ENCODE measurements at places on chromosomes 5 and 9. TPM values are rescaled to one million over a fixed set of nuclear protein-coding genes. Genes with fewer than 3 reads are reported as not detected.

Gene GMCL2
- not detected for total RNA-seq

Gene ARL14EPL
- total RNA-seq: not detected

Gene ADAMTS13
- 3.5 TPM for total RNA-seq

Gene BTNL8
- not detected for total RNA-seq

Gene ZNF474
- not detected for total RNA-seq

Gene PCDHGA1
- not detected for total RNA-seq

Gene PDGFRB
- 341 TPM for total RNA-seq

DNA sequence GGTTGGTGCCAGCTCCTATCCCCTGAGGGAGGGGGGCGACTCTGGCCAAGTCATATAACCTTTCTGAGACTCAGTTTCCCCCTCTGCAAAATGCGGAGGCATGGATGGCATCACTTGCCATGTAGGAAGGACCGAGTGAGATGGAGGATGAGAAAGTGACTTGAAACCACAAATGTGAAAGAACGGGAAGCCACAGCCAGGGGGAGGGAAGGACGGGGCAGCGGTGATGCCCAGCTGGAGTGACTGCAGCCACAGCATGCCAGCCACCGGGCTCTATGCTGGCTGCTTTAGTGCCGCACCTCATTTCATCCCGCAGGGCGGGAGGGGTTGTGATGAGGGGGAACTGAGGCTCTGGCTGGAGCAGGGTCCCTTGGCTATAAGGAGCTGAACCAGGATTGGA lies 74.5 kb downstream of the HMCN2 start:
- DNase-seq: no peak
- no peaks in the 10 kb centered on the region for H3K36me3 ChIP-seq
- H3K27ac ChIP-seq: no peak overlapping the region

- no peak for DNase-seq
- no peaks in the 10 kb centered on the region for H3K36me3 ChIP-seq
- peaks cover 30% of the 10 kb centered on the region for H3K4me1 ChIP-seq
- H3K27ac ChIP-seq: no peak overlapping the region
- no peaks in the 10 kb centered on the region for H3K27me3 ChIP-seq
- no peak overlapping the region for H3K4me3 ChIP-seq
These were observed 59.2 kb downstream of the TNC start for GRCh38 chr9:115058684-115059315.

DNA sequence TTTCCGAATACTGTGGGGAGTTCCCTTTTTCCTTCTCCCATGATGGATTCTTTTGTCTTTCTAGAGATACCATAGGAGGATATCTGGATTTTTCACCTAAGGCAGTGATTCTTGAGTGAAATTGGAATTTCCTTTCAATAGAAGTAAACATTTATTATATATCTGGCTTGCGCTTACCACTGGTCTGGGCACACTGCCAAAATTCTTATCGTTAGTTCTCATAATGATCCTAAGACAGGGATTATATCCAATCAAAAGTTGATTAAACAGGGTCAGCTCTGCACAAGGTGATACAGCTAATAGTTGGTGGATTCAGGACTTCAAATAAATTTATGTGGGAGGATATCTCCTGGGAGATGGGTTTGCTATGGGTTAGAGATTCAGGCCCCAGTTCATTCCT lies 9.6 kb downstream of the TLE4 start:
- DNase-seq: no peak
- peaks cover under 1% of the 10 kb centered on the region for H3K36me3 ChIP-seq
- no peaks in the 10 kb centered on the region for H3K4me1 ChIP-seq
- H3K4me3 ChIP-seq: no peak overlapping the region
- H3K27me3 ChIP-seq: no peaks in the 10 kb centered on the region

GRCh38 chr5:110514030-110514429 lies 212.4 kb downstream of the TMEM232 start:
- no peak overlapping the region for H3K4me3 ChIP-seq
- H3K27ac ChIP-seq: no peak overlapping the region
- no peaks in the 10 kb centered on the region for H3K36me3 ChIP-seq
- no peaks in the 10 kb centered on the region for H3K4me1 ChIP-seq
- H3K27me3 ChIP-seq: no peaks in the 10 kb centered on the region

- H3K4me1 ChIP-seq: no peaks in the 10 kb centered on the region
- no peak overlapping the region for H3K27ac ChIP-seq
- DNase-seq: no peak
- peaks cover 73% of the 10 kb centered on the region for H3K36me3 ChIP-seq
- no peak overlapping the region for H3K4me3 ChIP-seq
These were observed 15.7 kb downstream of the NUP155 start for GRCh38 chr5:37355161-37355560.

- no peaks in the 10 kb centered on the region for H3K4me1 ChIP-seq
- H3K36me3 ChIP-seq: no peaks in the 10 kb centered on the region
- no peak overlapping the region for H3K4me3 ChIP-seq
- peak overlapping the region; percentile 24 for H3K27ac ChIP-seq
- no peaks in the 10 kb centered on the region for H3K27me3 ChIP-seq
These were observed 423.6 kb downstream of the IRX1 start for GRCh38 chr5:4019009-4019769.

GRCh38 chr9:92254381-92255337 lies 38.8 kb downstream of the IARS1 start:
- no peaks in the 10 kb centered on the region for H3K4me1 ChIP-seq
- H3K27me3 ChIP-seq: no peaks in the 10 kb centered on the region
- H3K36me3 ChIP-seq: peaks cover 86% of the 10 kb centered on the region
- no peak overlapping the region for H3K4me3 ChIP-seq

GRCh38 chr9:131754846-131755245 lies 15.0 kb upstream of the RAPGEF1 start:
- no peaks in the 10 kb centered on the region for H3K36me3 ChIP-seq
- no peak overlapping the region for H3K27ac ChIP-seq
- DNase-seq: no peak

GRCh38 chr5:83475935-83476814 lies 4.6 kb downstream of the VCAN start:
- H3K27ac ChIP-seq: peak overlapping the region; percentile 93
- no peaks in the 10 kb centered on the region for H3K4me1 ChIP-seq
- no peak for DNase-seq
- no peaks in the 10 kb centered on the region for H3K27me3 ChIP-seq
- H3K36me3 ChIP-seq: no peaks in the 10 kb centered on the region

GRCh38 chr5:126419102-126419501 lies 4.1 kb upstream of the GRAMD2B start:
- no peak for DNase-seq
- no peaks in the 10 kb centered on the region for H3K36me3 ChIP-seq
- H3K27me3 ChIP-seq: no peaks in the 10 kb centered on the region
- no peak overlapping the region for H3K4me3 ChIP-seq
- no peak overlapping the region for H3K27ac ChIP-seq

GRCh38 chr5:111734013-111734412 lies 23.0 kb downstream of the NREP start:
- H3K4me1 ChIP-seq: peaks cover 21% of the 10 kb centered on the region
- H3K27ac ChIP-seq: peak overlapping the region; percentile 63
- H3K27me3 ChIP-seq: no peaks in the 10 kb centered on the region

GRCh38 chr9:134509281-134509680 lies 132.3 kb upstream of the COL5A1 start:
- no peak overlapping the region for H3K4me3 ChIP-seq
- no peak for DNase-seq
- no peaks in the 10 kb centered on the region for H3K27me3 ChIP-seq
- no peaks in the 10 kb centered on the region for H3K36me3 ChIP-seq

DNA sequence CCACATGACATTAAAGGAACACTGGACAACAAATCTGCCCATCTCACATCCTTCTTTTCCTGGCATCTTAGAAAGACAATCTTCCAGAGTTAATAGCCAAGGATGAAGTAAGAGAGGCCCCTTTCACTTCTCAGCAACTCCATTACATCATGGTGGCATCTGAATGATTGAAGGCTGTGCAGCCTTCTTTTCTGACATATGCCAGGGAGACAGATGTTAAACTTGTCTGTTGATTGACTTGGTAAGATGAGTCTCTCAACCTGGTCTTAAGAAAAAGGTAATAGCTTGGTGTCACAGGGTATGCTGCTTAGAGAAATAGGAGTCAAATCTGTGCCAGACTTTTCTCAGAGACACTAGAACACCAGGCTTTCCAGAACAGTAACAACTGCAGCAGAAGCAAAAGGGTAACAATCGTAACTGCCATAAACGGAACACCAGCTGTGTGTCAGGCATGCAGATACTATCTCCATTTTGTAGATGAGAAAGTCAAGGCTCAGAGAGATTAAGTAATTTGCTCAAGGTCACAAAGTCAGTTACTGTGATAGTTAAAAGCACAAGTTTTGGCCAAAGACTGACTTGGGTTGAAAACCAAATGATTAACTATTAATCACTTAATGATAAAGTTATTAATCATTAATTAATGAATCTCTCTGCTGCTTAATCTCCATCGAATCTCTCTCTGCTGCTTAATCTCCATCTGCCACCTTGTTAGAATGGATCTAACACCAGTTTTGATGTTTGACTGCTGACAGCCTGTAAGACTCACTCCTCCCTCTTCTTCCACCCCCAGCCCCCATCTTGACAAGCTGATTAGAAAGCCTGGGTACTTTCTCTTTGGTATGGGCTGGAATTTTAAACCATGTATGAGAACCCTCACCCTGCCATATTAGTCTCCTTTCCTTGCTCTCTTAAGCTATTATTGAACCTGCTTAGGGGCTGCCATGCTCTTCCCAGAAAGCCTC lies 353.5 kb downstream of the ENC1 start:
- H3K4me1 ChIP-seq: no peaks in the 10 kb centered on the region
- H3K27ac ChIP-seq: no peak overlapping the region
- no peak for DNase-seq
- H3K4me3 ChIP-seq: no peak overlapping the region
- H3K27me3 ChIP-seq: no peaks in the 10 kb centered on the region
- no peaks in the 10 kb centered on the region for H3K36me3 ChIP-seq

DNA sequence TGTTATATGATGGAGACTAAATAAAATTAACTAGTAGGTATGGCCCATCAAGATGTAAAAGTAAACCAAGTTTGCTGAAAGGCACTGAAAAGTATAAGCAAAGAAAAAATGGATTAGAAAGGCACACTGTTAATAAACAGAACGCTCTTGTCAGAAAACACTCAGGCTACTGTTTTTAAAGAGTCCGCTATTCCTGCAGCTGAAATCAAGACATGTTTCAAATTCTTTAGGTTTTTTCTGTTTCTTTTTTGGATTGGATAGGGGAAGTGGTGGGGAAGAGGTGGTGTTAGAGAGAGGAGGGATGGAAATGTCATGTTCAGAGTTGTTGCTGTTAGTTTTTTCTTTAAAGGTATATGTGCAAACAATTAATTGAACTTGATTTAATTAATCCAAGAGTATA lies 17.5 kb downstream of the OSTF1 start:
- H3K4me1 ChIP-seq: no peaks in the 10 kb centered on the region
- no peaks in the 10 kb centered on the region for H3K36me3 ChIP-seq
- no peak overlapping the region for H3K4me3 ChIP-seq

DNA sequence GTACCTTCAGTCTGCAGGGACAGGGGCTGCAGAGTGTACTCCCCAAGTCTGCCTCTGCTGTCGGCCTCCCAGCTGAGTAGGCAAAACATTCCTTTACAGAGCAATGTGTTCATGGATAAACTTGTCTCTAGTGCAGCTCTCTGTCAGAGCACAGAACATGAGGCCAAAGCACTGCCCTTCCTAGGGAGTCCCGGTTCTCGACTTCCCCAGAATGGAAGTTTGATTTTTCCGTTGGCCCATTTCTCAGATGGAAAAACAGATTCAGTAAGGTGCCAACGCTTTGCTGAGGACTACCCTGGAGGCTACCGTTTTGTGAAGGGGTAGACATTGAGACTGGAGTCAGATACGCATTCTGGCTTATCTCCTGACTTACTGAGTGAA lies 422 bp upstream of the TRIM32 start:
- no peaks in the 10 kb centered on the region for H3K36me3 ChIP-seq
- peaks cover 19% of the 10 kb centered on the region for H3K4me1 ChIP-seq
- no peaks in the 10 kb centered on the region for H3K27me3 ChIP-seq

GRCh38 chr5:1882337-1883119 lies at the start of gene IRX4:
Gene IRX4 (minus strand): TSS chr5:1882925. CDS start chr5:1882647, 278 bp downstream.
- no peak for DNase-seq
- no peak within 1 kb of the TSS for H3K27ac ChIP-seq
- peaks cover 51% of the 10 kb centered on the region for H3K27me3 ChIP-seq
- H3K4me1 ChIP-seq: no peaks in the 10 kb centered on the region
- H3K36me3 ChIP-seq: no peaks in the 10 kb centered on the region
- peak within 1 kb of the TSS; percentile 50 for H3K4me3 ChIP-seq

DNA sequence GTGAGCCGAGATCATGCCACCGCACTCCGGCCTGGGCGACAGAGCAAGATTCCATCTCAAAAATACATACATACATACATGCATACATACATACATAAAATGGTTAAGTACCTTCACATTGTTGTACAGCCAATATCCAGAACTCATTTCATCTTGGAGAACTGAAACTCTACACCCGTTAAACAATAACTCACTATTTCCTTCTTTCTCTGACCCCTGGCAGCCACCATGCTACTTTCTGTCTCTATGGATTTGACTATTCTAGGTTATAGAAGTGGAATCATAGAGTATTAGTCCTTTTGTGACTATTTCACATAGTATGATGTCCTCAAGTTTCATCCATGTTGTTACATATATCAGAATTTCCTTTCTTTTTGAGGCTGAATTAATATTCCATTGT lies 9.6 kb upstream of the KIF27 start:
- H3K27me3 ChIP-seq: no peaks in the 10 kb centered on the region
- no peaks in the 10 kb centered on the region for H3K4me1 ChIP-seq
- H3K36me3 ChIP-seq: no peaks in the 10 kb centered on the region

GRCh38 chr5:72746736-72747135 lies 69.7 kb upstream of the TNPO1 start:
- DNase-seq: no peak
- no peaks in the 10 kb centered on the region for H3K4me1 ChIP-seq
- no peak overlapping the region for H3K4me3 ChIP-seq
- no peaks in the 10 kb centered on the region for H3K27me3 ChIP-seq
- H3K27ac ChIP-seq: no peak overlapping the region

- H3K27ac ChIP-seq: no peak overlapping the region
- no peaks in the 10 kb centered on the region for H3K4me1 ChIP-seq
- no peaks in the 10 kb centered on the region for H3K36me3 ChIP-seq
- no peak overlapping the region for H3K4me3 ChIP-seq
These were observed 53.3 kb downstream of the PLCXD3 start for GRCh38 chr5:41457094-41457493.

- H3K27me3 ChIP-seq: no peaks in the 10 kb centered on the region
- H3K4me3 ChIP-seq: no peak overlapping the region
- H3K36me3 ChIP-seq: no peaks in the 10 kb centered on the region
- no peak for DNase-seq
- no peak overlapping the region for H3K27ac ChIP-seq
- no peaks in the 10 kb centered on the region for H3K4me1 ChIP-seq
These were observed 421.1 kb upstream of the FTMT start for GRCh38 chr5:121430538-121430937.
